Sigmoid colon (tissue), 7 donors: ENCODE measurements at places on chromosomes 5 and 9. TPM values are rescaled to one million over a fixed set of nuclear protein-coding genes. Genes with fewer than 3 reads are reported as not detected.

The FAM53C gene
- 27.8 TPM for total RNA-seq

The TAF11L5 gene
- total RNA-seq = not detected

GRCh38 chr5:77282337-77283027 is 72.0 kb downstream of the PDE8B start:
- no peaks in the 10 kb centered on the region for H3K36me3 ChIP-seq
- peak overlapping the region; percentile 48 for H3K27ac ChIP-seq
- DNase-seq = no peak
- no peak overlapping the region for H3K4me3 ChIP-seq

GRCh38 chr9:36007316-36007708 is 29.4 kb upstream of the RECK start:
- no peaks in the 10 kb centered on the region for H3K36me3 ChIP-seq
- no peaks in the 10 kb centered on the region for H3K4me1 ChIP-seq
- no peak for DNase-seq
- H3K27ac ChIP-seq = no peak overlapping the region

DNA sequence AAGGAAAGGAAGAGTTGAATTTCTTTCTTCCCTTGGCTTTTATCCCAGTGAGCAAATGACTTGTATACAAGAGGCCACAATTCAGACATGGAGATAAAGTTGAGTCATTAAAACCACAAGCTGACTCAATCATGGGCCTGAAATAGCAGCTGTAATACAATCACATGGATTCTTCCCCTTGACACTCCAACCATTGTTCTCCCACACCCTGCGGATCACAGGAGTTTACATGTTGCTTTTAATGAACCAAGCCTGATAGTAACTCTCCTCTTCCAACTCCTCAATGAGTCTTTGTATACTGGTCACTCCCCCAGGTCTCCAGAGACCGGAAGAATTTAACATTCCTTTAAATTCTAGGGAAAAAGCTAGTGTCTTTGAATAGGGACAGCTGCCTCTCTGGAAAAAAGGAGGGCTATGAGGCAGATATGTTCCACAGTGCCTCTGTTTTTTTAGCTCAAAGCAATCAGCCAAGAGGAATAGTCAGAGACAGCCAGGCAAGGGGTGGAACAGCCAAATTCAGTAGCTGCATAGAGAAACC is 32.4 kb downstream of the PCDHGC5 start:
- peaks cover 49% of the 10 kb centered on the region for H3K4me1 ChIP-seq
- H3K36me3 ChIP-seq = no peaks in the 10 kb centered on the region
- no peak overlapping the region for H3K4me3 ChIP-seq
- no peak for DNase-seq

DNA sequence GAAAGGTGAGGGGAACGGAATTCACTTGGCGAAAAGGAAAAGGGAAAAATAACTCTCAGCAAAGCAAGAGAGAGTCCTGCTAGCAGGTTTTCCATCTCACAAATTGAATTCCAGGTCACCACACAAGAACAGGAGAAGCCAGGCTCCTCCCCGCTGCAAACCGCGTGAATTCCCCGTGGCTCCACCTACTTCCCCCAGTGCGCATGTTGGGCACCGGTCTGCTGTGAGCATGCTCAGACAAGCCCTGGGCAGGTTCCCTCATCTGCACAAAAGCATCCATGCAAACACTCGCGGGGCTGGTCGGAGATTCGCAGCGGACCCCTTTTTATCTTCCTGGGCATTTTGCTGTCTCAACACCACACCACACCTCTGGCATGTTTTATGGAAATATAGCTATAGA is 58.5 kb upstream of the S1PR3 start:
- no peaks in the 10 kb centered on the region for H3K36me3 ChIP-seq
- no peaks in the 10 kb centered on the region for H3K4me1 ChIP-seq
- H3K27ac ChIP-seq = no peak overlapping the region
- no peaks in the 10 kb centered on the region for H3K27me3 ChIP-seq
- no peak overlapping the region for H3K4me3 ChIP-seq

DNA sequence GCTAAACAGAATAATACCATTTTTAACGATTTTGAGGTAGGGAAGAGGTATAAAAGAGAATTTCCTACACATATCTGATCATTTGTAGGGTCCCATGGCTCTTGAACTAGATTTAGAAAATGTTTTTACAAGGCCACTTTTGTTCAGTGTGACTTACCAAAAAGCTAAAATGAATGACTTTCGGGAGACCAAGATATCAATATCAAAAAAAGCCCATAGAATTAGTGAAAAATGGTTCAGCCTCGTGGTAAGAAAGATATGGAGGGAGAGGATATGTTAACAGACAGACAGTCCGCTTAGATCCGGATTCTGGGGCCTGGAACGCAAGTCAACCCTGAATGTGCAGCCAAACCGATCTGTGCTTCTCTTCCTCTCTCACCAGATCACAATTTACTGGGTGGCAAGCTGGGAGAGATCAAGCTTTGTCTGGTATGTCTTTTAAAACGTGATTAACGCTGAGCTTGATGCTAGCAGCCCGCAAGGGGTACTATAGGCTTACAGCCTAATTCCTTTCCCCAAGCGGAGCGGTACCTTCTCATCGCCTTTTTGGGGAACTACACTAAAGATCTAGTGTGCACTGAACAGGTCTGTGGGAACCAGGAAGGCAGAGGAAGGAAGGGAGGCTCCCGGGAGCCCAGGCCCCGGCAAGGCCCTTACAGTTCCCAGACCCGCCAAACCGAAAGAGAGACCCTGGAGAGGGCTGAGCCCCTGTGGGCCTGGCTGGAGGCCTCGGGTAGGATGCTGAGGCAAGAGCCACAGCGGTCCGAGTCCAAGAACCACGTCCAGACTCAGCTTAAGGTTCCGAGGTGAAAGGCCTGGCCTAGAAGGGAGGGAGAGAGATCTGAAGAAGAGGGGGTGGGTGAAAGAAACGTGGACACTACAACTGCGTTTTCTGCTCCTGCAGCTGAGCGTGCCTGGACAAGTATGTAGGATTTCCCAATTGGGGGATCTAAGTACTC is 2.9 kb downstream of the NR2F1-AS1 start:
- no peak for DNase-seq
- peak overlapping the region; percentile 75 for H3K27ac ChIP-seq
- no peaks in the 10 kb centered on the region for H3K36me3 ChIP-seq
- peak overlapping the region; percentile 63 for H3K4me3 ChIP-seq
- H3K27me3 ChIP-seq = peaks cover 95% of the 10 kb centered on the region
- H3K4me1 ChIP-seq = peaks cover 34% of the 10 kb centered on the region

GRCh38 chr5:1330847-1331831 is 13.8 kb downstream of the CLPTM1L start:
- DNase-seq = peak; percentile 50
- no peaks in the 10 kb centered on the region for H3K4me1 ChIP-seq
- H3K4me3 ChIP-seq = no peak overlapping the region
- H3K27me3 ChIP-seq = no peaks in the 10 kb centered on the region
- no peak overlapping the region for H3K27ac ChIP-seq

DNA sequence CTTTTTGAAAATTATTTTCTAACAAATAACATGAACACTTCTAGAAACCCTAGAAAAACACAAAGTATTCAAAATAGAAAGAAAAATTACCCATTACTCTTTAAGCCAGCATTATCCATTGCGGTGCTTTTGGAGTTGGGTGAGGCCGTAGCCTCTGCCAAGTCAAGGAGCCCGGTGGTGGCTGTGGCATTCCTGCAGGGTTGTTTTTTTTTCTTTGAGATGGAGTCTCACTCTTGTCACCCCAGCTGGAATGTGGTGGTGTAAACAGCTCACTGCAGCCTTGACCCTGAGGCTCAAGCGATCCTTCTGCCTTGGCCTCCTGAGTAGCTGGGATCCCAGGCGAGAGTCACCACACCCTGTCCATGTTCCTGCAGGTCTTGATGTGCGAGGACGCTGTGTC is 8.2 kb upstream of the AHRR start:
- H3K27me3 ChIP-seq = peaks cover under 1% of the 10 kb centered on the region
- H3K27ac ChIP-seq = no peak overlapping the region
- H3K36me3 ChIP-seq = peaks cover 5% of the 10 kb centered on the region
- H3K4me1 ChIP-seq = peaks cover under 1% of the 10 kb centered on the region

GRCh38 chr5:171615705-171616640 is 169.6 kb upstream of the SMIM23 start:
- H3K27ac ChIP-seq = no peak overlapping the region
- H3K4me3 ChIP-seq = no peak overlapping the region
- H3K27me3 ChIP-seq = peaks cover 10% of the 10 kb centered on the region
- DNase-seq = peak; percentile 46
- H3K4me1 ChIP-seq = no peaks in the 10 kb centered on the region
